ELR (cell line): ENCODE measurements at places on chromosomes 5 and 9.

GRCh38 chr5:126869005-126869451 is 92.1 kb downstream of the LMNB1 start:
- peak; percentile 8 for DNase-seq

DNA sequence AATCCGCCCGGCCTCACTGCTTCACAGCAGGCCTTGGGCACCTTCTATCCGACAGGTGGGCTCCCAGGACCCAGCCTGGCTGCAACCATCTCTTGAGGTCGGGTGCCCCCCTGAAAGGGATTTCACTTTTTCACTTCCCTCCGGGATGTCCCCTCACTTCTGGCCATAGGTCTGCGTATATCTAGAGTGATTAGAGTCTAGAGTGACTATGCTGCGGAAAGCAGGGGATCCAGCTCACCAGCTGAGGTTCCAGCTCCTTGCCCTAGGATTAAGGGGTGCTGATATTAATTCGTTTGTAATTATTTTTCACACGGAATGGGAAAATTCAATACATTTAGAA is 3.1 kb downstream of the DMRT2 start:
- no peak for DNase-seq

GRCh38 chr9:8477450-8477849 is 677.9 kb upstream of the DMAC1 start:
- no peak for DNase-seq

DNA sequence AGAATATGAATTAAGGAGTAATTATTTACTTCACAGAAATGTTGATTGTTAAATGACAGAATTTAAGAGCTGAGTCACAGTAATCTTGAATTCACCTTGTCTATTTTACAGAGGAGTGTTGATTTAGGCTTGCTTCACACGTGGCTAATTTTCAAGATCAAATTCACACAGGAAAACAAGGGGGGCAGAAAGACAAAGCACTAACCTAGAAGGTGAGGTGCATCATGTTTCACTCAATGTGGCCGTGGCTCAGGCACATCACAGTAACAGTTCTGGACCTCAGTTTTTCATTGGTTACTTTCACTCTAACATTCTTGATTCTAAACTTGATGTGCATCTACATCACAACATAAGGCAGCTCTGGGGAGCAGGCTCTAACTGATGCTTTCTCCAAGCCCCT is 69.6 kb upstream of the GNAQ start:
- DNase-seq, result no peak

- DNase-seq, result peak; percentile 31
Observed at GRCh38 chr9:110452227-110452801, 114.7 kb upstream of the TXNDC8 start.
